ENCODE measurements at places on chromosomes 1 and 21.

GRCh38 chr1:116878804-116879477 is 30.8 kb upstream of the PTGFRN start:
- DNase-seq = peak; percentile 38

DNA sequence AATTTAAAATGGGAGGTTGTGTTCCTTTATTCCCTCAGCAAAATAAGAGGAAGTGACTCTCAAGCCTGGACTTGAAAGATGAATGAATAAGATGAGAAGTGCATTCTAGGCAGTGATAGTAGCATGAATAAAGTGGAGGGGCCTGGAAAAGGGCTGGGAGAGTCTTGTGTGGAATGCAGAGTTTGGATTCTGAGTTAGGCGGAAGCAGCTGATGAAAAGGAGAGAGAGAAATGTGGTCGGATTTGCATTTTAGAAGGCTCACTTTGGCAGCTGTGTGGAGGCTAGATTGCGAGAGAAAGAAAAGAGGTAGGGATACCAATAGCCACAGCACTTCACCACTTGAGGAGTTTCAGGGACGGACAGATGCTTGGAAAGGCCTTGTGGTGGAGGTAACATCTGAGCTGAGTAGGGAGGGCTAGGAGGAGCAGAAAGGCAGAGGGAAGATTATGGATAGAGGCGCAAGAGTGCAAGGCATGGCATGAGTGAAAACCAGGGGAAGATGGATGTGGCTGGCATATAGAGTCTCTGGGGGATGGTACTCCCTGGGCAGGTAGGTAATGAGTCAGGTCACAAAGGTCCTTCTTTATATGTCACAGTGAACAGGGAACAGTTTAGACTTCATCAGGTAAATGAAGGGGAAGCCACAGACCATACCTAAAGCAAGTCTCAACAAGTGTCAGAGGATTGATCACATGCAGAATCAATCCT is 59.6 kb downstream of the ST3GAL3 start:
- no peak for DNase-seq

GRCh38 chr1:84103197-84103992 is 40.7 kb upstream of the PRKACB start:
- peak; percentile 54 for DNase-seq

DNA sequence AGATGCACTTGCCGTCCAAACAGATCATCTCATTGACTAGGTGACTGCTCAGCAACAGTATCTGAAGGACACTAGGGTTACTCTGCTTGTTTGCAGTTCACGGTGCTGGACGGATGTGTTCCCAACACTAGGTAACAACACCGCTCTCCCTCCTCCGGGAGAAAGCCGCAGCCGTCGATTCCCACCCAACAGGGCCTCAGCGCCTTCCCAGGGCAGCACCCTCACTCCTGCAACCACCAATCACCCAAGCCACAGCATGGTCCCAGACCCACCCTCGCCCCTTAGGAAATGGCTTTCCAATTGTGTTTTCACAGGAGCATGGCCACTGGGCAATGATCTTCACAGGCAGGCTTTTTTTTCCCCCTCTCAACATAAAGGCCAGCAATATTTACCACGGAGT is 779 bp downstream of the TLR5 start:
- no peak for DNase-seq

DNA sequence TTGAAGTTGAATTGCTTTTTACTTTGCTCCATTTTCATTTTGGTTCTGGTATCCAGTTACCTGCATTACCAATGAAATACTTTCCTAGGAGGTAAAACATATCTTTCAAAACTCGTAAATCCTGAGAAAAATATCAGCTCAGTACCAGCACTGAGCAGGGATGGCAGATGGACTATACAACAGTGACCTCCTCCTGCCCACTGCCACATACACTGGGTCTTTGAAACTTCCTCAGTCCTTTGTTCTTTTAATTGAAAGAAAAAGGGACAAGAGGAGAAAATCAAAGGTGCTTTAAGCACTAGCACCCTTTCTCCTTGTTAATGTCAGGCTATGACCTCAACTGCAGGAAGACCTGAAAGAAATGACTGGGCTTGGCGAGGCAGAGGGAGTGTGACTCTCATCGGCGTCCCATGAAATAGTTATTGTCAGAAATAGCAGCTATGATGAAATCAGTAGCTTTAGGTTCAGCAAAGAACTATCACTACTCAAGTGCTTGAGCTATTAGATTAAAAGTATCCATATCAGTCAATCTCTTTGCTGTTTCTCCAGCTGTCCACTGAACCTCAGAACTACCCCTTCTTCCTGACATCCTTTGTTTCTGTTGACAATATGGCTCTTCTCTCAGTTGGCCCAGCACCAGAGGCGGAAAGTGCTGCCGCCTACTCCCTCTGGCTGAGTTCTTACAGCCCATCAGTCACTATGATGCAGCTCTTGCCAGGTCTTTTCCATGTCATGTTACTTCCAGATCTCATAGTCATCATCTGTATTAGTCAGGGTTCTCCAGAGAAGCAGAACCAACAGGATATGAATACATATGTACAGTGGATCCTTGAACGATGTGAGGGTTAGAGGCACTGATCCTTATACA is 207.0 kb upstream of the MAP1LC3C start:
- no peak for DNase-seq

DNA sequence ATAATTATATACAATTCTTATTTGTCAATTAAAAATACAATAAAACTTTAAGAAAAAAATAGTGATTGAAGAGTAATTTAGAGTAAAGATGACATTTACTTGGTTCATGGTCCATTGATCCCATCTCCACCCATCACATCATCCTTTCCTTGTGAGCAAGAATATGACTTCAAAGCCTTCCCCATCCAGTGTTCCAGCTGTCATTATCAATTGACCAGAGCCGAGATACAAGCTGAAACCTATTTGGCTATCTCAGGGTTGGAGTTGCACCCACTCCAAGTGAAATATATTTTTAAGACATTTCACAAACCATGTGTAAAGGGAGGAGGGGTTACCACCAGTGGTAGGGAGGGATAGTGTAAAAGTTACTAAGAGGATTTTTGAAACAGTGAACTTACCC is 428.9 kb upstream of the C1orf87 start:
- no peak for DNase-seq

GRCh38 chr1:209094384-209094783 is 489.1 kb upstream of the CAMK1G start:
- DNase-seq = no peak

DNA sequence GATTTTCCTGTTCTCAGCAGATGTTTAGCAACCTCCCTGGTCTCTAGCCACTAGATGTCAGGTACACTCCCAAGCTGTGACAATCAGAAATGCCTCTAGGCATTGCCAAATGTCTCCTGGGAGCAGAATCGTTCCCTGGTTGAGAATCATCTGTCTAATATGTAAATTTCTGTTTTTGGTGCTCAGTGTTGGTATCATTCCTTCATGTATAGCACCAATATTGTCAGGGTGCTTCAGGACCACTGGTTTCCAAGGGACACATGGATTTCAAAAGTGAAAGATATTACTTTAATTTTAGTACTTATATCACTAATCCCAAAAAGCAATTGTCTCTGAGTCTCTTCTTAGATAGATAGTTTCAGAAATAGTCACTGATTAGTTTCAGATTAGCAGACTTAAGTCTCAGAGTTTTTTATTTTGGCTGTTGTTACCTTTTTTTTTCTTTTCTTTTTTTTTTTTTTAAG is 160.1 kb downstream of the PTPRC start:
- no peak for DNase-seq

GRCh38 chr21:36735724-36736320 is 36.9 kb downstream of the SIM2 start:
- DNase-seq = no peak

- DNase-seq = no peak
Measured at GRCh38 chr21:39663066-39663465, 50.3 kb downstream of the B3GALT5 start.

GRCh38 chr1:150235294-150235851 is 539 bp downstream of the ANP32E start:
- peak; percentile 41 for DNase-seq

DNA sequence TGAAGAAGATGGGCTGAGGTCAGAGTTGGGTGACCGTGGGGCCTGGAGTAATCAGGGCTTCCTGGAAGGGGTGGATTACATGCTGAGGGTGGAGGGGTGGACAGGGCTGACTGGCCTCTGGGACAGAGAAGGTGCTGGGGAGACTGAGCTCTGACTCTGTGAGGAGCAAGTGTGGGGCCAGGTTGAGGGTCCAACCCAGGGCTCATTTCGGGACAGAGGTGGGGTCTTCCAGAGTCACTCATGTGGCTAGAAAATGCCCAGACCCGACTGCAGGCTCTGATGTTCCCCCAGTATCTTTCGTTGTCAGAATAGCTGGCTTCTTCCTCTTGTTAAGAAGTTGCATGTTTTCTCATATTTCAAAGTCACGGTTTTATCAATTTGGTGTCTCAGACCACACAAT is 311.8 kb downstream of the PTPRU start:
- no peak for DNase-seq

- DNase-seq = no peak
Measured at GRCh38 chr1:107263291-107263915, 122.6 kb downstream of the NTNG1 start.

- no peak for DNase-seq
Measured at GRCh38 chr1:59188413-59189213, 108.3 kb upstream of the FGGY start.

GRCh38 chr1:11989669-11990068 is 9.4 kb downstream of the MFN2 start:
- DNase-seq = no peak

- DNase-seq = no peak
Measured at GRCh38 chr1:8061210-8061609, 35.1 kb upstream of the ERRFI1 start.
